Cerebellar cortex (tissue), 1 donor: ENCODE measurements at places on chromosomes 11 and 22.

- no peak for DNase-seq
Observed at GRCh38 chr11:16191212-16191867, 165.0 kb downstream of the SOX6 start.

DNA sequence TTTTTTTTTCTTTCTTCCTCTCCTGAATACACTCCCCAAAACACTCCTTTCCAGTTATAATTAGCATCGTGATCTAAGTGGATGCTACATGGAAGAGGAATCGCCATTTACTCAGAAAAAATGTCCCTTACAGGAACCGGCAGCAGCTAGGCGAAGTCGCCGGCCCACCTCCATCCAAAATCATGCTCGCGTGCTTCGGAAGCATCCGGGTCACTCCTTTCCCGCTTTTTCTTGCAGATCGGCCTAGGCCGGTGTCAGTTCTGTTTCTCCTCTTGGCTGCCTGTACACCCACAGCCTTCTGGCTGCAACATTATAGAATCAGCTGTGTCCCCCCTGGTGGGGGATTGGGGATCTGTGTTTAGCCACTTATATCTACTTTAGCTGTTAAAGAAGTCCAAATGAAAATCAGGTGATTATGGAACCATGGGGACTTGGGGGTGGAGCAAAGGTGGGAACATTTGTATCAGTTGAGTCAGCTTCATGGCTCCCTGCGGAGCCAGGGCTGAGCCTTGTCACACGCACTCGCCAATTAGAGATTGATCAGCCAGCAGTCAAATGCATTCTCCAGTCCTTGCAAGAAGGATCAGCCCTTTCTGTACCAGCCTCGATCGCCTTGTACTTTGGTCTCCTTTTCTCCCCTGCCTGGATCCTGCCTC, 36.3 kb downstream of the ASRGL1 start:
- no peak for DNase-seq

DNA sequence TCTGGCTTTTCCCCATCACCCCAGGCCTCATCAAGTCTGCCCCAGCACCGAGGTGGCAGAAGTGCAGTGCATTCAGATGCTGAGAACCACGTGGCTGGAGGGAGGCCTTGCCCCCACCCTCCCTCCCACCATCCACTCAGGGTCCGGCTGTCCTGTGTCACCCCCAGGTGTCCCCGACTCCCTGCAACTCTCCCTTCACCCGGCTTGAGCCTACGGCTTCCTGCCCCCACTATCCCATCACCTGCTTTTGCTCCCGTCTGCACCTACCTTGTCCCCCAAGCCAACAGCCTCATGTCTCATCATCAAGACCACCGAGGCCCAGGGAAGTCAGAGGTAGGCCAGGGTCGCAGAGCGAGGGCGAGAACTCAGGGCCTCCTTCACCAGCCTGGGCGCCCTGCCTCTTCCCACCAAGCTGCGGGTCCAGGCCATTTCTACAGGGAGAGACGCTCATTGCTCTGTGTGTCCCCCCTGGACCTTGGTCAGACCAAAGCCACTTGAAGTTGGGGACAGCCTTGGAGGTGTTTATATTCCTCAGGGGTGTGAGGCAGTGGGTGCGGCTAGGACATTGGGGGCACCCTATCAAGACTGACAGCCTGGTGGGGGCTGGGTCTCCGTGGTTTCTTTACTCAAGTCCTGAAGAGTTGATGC, 66.2 kb upstream of the CCND1 start:
- no peak for DNase-seq

DNA sequence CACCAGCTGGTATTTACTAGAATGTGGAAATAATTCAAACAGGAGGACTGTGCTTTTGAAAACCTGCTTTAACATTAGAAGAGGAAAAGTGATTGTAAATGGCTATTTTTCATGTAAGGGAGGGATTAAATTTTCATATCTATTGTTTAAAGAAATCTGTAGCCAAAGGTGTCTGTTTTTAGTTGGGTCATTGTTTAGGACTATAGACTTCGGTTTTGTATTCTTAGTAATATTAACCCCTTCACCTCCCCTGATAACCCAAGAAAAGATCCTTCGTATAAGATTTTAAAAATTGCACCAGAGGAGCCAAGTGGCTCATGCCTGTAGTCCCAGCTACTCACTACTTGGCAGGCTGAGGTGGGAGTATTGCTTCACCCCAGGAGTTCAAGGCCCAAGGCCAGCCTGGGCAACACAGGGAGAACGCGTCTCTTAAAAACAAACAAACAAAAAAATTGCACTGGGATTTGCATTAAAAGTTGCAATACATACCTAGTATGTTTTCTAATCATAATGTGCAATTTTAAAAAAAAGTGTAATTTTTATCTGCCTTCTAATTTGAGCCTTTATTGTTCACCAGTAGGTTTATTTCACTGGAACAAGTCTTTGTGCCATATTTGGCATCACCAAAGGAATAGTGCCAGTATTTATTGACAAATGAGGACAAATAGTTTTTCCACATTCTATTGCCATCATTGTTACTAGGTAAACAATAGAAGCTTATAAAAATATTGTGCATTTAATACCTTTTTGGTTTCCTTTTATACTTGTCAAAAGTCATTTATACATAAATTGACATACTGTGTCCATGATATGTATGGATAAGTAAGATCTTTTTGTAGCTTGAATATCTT, 34.3 kb downstream of the MTMR3 start:
- peak; percentile 74 for DNase-seq

GRCh38 chr11:116515664-116516184, 257.1 kb downstream of the BUD13 start:
- DNase-seq = no peak
